ENCODE measurements at places on chromosomes 5 and 9.

- DNase-seq: no peak
Observed at GRCh38 chr9:37184905-37185867, 64.8 kb downstream of the ZCCHC7 start.

DNA sequence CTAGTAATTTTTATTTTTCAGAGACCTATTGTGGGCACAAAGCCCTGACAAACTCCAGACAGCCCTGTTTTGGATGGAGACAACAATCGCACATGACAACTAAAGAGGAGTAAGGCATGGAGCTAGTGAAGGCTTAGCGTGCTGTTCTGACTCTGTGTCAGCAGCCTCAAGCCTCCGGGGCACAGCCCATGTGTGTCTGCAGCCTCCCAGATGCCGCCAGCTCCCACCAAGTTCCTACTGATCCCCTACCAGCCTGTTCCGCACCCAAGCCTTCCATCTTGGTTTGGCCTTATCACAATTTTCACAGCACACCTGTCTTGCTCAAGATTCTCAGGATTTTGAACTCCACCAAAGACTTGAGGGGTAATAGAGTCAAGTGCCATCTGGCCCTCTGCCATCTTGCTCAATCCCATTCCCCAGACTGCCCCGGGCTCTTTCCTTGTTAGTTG, 70.3 kb upstream of the SH3PXD2B start:
- no peak for DNase-seq

DNA sequence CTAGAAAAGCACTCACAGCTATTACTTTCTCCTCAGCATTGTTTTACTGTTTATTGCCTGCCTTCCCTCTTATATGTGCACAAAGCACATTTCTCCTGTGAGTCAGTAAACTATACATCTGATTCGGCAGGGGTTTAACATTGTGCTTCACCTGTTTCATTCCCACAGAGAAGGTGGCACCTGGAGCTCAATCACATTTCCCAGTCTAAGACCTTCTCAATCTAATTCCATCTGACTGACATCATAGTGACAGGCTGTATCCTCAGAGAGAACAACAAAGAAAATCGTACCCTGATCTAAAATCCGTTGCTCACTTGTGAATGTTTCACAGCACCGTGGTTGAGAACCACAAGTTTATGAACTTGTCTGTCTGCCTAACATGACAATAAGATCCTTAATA, 92.4 kb upstream of the CAST start:
- no peak for DNase-seq

GRCh38 chr9:129141066-129142041, 30.1 kb downstream of the PTPA start:
- no peak for DNase-seq

DNA sequence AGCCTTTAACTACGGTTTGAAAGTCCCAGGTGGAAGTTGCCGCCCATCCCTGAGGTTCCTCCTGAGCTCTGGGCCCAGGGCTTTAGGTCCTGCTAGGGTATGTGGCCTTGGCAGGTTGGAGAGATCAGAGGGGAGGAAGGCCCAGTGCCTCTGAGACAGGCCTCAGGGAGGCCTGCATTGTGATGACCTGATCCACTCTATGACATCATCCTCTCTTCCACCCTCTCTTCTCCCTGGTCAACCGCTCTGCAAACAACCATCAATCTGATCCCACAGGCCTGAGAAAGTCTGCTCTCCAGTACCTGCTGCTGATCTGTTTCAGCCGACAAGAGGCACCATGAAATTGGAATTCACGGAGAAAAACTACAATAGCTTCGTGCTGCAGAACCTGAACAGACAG, at the start of gene CCIN:
Gene CCIN (plus strand): TSS at position 223 of the 400 bp plus-strand sequence. CDS start 115 bp downstream, at position 338.
- DNase-seq: no peak

GRCh38 chr9:87672586-87672985, 53.3 kb upstream of the CTSL start:
- no peak for DNase-seq

DNA sequence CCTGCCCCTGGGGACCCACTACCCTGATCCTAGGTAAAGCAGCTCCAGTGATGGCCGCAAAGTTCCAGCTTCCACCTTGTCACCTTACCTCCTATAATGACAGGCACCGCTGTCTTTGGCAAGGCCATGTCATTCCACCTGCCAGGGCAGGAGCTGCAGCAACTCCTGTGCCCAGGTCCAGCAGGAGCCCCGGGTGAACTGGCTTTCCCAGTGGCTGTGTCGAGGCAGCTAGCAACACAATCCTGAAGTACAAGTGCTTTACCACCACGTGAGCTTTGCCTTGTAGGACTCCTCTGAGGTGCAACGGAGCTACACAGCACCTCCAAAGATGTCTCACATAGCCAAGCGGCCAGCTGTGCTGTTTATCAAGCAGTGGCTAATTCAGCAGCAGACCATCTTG, 20.7 kb upstream of the MGAT1 start:
- no peak for DNase-seq

DNA sequence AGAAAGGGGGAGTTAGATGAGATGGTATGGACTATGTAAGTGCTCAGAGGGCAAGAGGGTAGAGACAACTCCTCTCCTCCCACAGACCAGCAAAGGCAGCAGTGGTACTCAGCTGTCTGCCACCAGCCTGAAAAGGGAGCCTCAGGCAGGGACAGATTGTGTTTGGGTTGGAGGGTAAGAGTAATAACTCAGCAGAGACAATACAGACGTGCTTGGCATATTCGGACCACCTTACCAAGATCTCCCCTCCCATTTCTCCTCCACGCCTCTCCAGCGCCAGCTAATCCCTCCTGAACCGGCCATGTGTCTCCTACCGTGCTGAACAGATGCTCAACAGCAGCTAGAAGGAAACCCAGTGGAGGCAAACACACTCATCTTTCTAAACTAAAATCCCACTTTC, 180.8 kb downstream of the ASTN2 start:
- DNase-seq: no peak

- DNase-seq: no peak
Observed at GRCh38 chr5:34535433-34535832, 120.7 kb upstream of the RAI14 start.

DNA sequence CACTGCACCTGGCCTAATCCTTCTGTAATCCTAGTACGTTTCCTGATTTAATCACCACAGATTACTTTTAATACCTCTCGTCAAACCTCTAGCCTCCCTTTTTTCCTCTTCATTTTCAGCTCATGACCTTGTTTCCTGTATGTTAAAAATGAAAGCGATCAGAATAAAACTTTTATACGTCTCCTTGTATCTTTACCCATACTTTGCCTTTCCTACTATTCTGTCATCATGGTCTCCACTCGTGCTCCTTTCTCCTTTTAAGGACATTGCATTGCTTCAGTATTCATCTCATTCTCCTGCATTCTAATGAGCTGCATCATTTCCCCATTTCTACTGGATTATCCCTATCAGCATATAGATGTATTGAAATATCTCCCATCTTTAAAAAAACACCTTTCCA, 8.5 kb downstream of the CDC42SE2 start:
- DNase-seq: no peak

- DNase-seq: no peak
Observed at GRCh38 chr5:125492977-125493376, 746.5 kb upstream of the ZNF608 start.

DNA sequence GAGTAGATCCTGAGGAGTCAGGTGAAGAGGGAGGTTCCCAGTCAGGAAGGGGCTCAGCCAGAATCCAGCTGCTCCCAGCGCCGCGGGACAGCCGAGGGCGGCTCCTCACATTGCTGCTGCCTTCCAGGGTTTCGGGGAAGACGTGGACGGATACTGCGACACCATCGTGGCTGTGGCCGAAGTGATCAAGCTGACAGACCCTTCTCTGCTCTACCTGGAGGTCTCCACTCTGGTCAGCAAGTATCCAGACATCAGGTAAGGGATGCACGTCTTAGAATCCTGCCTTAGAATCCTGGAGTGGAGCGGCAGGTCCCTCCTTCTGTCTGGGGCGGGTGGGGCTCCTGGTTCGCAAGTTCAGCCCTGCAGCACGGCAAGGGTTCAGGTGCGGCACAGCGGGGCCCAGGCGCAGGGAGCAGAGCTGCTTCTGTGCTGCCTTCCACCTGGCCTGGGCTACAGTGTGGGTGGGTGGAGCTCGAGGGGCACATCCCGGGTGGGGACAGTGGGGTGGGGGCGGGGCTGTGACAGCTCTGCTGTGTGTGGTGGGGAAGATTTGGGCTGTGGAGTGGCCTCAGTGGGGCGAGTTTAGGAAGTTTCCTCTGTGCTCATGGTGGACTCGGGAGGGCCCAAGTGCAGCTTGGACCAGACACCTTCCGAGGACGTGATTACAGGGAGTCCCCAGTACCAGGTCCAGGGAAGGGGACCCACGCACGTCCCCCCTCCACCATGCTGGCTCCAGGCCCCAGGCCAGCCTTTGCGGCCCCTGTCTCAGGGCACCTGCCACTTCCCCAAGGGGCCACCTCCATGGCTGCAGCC, 22.8 kb downstream of the EXOC3 start:
- DNase-seq: no peak

GRCh38 chr5:32446630-32447029, 2.1 kb upstream of the ZFR start:
- DNase-seq: no peak

DNA sequence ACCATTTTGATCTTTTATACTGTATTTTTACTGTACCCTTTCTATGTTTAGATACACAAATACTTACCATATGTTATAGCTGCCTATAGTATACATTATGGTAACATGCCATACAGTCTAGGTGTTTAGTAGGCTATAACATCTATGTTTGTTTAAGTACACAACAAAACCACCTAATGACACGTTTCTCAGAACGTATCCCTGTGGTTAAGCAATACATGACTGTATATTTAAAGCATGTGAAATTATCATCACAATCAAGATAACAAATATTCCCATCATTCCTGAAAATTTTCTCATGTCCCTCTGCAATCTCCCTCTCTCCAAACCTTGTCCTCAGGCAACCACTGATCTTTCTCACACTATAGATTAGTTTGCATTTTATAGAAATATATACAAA, 66.4 kb upstream of the SUSD1 start:
- no peak for DNase-seq

GRCh38 chr5:5678909-5679308, 256.4 kb downstream of the ICE1 start:
- DNase-seq: no peak

- no peak for DNase-seq
Observed at GRCh38 chr5:141528291-141528984, 39.6 kb downstream of the PCDHGC5 start.

GRCh38 chr9:94881940-94882339, 155.4 kb downstream of the AOPEP start:
- no peak for DNase-seq

DNA sequence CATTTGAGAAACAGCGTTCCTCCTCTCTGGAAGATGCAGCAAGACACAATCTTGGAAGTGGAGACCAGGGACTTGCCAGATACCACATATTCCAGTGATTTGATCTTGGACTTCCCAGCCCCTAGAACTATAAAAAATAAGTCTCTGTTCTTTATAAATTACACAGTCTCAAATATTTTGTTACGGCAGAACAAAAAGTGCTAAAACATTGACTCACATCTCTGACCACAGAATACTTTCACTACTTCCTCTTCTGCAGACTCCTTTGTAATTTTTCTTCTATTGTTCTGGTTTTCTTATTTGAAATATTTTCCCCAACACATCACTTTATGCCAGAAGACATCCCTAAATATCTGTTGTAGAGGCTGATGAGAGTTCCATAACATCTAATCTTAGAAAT, 706.1 kb upstream of the CDH18 start:
- no peak for DNase-seq

- no peak for DNase-seq
Observed at GRCh38 chr5:141182248-141182647, at the start of gene PCDHB16. Gene PCDHB16 (plus strand): TSS chr5:141182387. CDS start chr5:141182560, 173 bp downstream.

DNA sequence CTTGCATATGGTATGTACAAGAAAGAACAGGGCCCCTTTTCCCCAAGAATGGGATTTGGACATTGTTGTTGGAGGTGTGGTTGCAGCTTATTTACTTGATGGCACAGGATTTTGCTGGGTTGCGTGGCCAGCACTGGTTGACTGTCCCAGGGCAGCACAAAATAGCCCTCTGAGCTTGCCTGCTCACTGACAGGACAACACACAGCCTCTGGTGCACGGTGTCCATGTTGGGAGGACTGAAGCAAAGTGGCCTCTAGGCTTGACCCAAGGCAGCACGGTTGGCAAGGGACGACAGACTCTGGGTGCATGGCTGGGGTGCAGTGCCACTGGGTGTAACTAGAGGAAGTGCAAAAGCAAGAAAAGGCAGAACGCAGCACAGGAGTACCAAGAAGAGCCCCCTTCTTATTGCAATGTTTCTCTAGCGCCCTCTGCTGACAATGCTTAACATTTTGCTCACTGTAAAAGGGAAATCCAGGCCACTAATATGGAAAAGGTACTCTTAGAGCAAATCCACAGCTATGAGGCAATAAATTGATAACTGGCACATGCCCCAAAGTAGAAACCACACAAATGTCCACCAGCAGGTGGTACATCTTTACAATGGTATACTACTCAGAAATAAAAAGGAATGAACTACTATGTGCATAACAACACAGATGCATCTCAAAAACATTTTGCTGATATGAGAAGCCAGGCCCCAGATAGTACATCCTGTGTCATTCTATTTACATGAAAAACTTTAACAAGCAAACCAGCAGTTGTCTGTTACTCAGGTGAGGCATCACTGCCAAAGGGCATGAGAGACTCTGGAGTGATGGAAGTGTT, 47.4 kb upstream of the BARX1 start:
- DNase-seq: peak; percentile 15

- DNase-seq: no peak
Observed at GRCh38 chr5:76425146-76425545, 22.1 kb downstream of the IQGAP2 start.

GRCh38 chr9:115057559-115057958, 60.4 kb downstream of the TNC start:
- no peak for DNase-seq

GRCh38 chr9:78213712-78214111, 22.2 kb upstream of the CEP78 start:
- no peak for DNase-seq

- DNase-seq: no peak
Observed at GRCh38 chr5:15821506-15821905, 321.5 kb downstream of the FBXL7 start.

GRCh38 chr9:98771209-98771874, 25.0 kb downstream of the ANKS6 start:
- DNase-seq: no peak

DNA sequence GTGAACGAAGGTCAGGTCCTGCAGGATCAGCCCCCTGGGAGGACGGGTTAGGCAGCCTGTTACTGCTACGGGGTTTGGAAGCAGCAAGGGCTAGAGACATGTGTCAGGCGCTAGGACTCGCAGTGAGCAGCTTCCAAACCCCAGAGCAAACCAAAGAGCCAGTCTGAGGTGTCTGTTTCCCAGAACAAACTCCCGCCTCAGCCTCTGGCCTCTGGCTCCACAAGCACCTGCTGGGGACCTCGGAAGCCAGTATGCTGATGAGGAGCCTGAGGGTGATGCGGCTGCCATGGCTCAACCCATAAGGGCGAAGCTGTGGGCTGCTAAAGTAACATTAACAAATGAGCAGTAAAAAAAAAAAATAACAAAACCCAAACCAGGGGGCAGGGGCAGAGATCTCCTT, 35.0 kb downstream of the PRRT1B start:
- DNase-seq: no peak

- no peak for DNase-seq
Observed at GRCh38 chr5:96243862-96244261, 189.2 kb downstream of the PCSK1 start.

GRCh38 chr5:123208668-123209501, 119.8 kb downstream of the PRDM6 start:
- no peak for DNase-seq
